Osteocyte (in vitro differentiated cells): ENCODE measurements at places on chromosomes 12 and 14. TPM values are rescaled to one million over a fixed set of nuclear protein-coding genes. Genes with fewer than 3 reads are reported as not detected.

Gene MDM1
- 10.9 TPM in 2 replicates for total RNA-seq

Gene C14orf132
- 84.8 and 86.9 TPM in 2 replicates for total RNA-seq

Gene ACOT6
- total RNA-seq: not detected in 2 replicates

Gene CD69
- not detected in 2 replicates for total RNA-seq

Gene RPL6
- 1,250 and 1,279 TPM in 2 replicates for total RNA-seq

Gene RNASE3
- not detected in 2 replicates for total RNA-seq

Gene ST8SIA1
- total RNA-seq: 3.6 and 3.7 TPM in 2 replicates

Gene FOXN3
- 120 and 130 TPM in 2 replicates for total RNA-seq

Gene OR6C2
- not detected in 2 replicates for total RNA-seq

Gene BTBD7
- 43.4 and 45.9 TPM in 2 replicates for total RNA-seq

Gene OTOGL
- total RNA-seq: 0.19 and 0.21 TPM in 2 replicates

Gene KLHL33
- 0.05 and 0.08 TPM in 2 replicates for total RNA-seq

Gene OTUB2
- total RNA-seq: 1.3 TPM in 2 replicates

Gene POTEM
- not detected in 2 replicates for total RNA-seq

Gene HNF1A
- total RNA-seq: not detected in 2 replicates

Gene PRB2
- not detected in 2 replicates for total RNA-seq

Gene DCAF4
- total RNA-seq: 14.3 and 17.5 TPM in 2 replicates

Gene FAM90A1
- not detected in 2 replicates for total RNA-seq

Gene DDN
- total RNA-seq: 0.08 and 0.26 TPM in 2 replicates

Gene ENDOU
- total RNA-seq: not detected in 2 replicates

Gene PFKM
- 78.0 and 81.5 TPM in 2 replicates for total RNA-seq

Gene KIF26A
- 4.5 and 4.6 TPM in 2 replicates for total RNA-seq

Gene TTC9
- total RNA-seq: 0.99 and 1.2 TPM in 2 replicates

Gene VRK1
- total RNA-seq: 10.6 and 12.8 TPM in 2 replicates

Gene GLI1
- total RNA-seq: 3.5 and 7.7 TPM in 2 replicates

Gene RIMKLB
- total RNA-seq: 26.5 and 32.5 TPM in 2 replicates

Gene TAS2R43
- total RNA-seq: 0.86 and 1.0 TPM in 2 replicates

Gene SMIM41
- total RNA-seq: not detected in 2 replicates

Gene FANCM
- 4.4 TPM in 2 replicates for total RNA-seq

Gene NXPH4
- total RNA-seq: 62.6 and 63.8 TPM in 2 replicates

Gene DIO2
- total RNA-seq: 240 and 244 TPM in 2 replicates

Gene TM9SF1
- 69.5 and 81.8 TPM in 2 replicates for total RNA-seq

Gene OR4Q3
- not detected in 2 replicates for total RNA-seq

Gene TCL1A
- not detected in 2 replicates for total RNA-seq

Gene ACSS3
- 5.6 and 6.0 TPM in 2 replicates for total RNA-seq

Gene PTGDR
- not detected in 2 replicates for total RNA-seq

Gene KRT75
- total RNA-seq: not detected in 2 replicates

Gene ALDH1L2
- 85.5 and 90.5 TPM in 2 replicates for total RNA-seq

Gene GLIPR1L1
- total RNA-seq: not detected in 2 replicates

Gene GALNT16
- 2.6 and 3.1 TPM in 2 replicates for total RNA-seq

Gene CNTN1
- total RNA-seq: 1.6 and 1.8 TPM in 2 replicates

Gene STON2
- total RNA-seq: not detected in 2 replicates

Gene NOC4L
- total RNA-seq: 21.4 and 22.0 TPM in 2 replicates

Gene TRHDE
- 0.21 and 0.64 TPM in 2 replicates for total RNA-seq

Gene DAD1
- 220 and 223 TPM in 2 replicates for total RNA-seq

Gene SLC25A21
- 0.56 and 1.2 TPM in 2 replicates for total RNA-seq

Gene ANO4
- 0.18 and 0.48 TPM in 2 replicates for total RNA-seq

Gene E2F7
- total RNA-seq: 2.6 and 3.0 TPM in 2 replicates

Gene FGF23
- total RNA-seq: not detected in 2 replicates

Gene KCNC2
- total RNA-seq: not detected in 2 replicates

Gene RIPK3
- total RNA-seq: 0.78 and 1.3 TPM in 2 replicates

Gene CLEC1B
- not detected in 2 replicates for total RNA-seq

Gene SERPINA10
- total RNA-seq: not detected in 2 replicates

Gene CMA1
- not detected in 2 replicates for total RNA-seq

Gene DTX3
- total RNA-seq: 26.5 and 29.9 TPM in 2 replicates

Gene RILPL2
- total RNA-seq: 4.1 and 4.4 TPM in 2 replicates

Gene RHEBL1
- 0.86 and 1.2 TPM in 2 replicates for total RNA-seq

Gene ZDHHC17
- total RNA-seq: 41.1 and 44.3 TPM in 2 replicates

Gene LIN7A
- 26.7 and 27.7 TPM in 2 replicates for total RNA-seq
